A549 treated with AZD2906 at 1 μM for 4 hours (cell line): ENCODE measurements at places on chromosomes 3 and 15. TPM values are rescaled to one million over a fixed set of nuclear protein-coding genes. Genes with fewer than 3 reads are reported as not detected.

Gene SQOR
- 73.5 to 77.0 TPM (median 74.7 TPM) in 5 replicates for total RNA-seq

Gene NOX5
- total RNA-seq, result 0.17 to 0.35 TPM (median 0.23 TPM) in 5 replicates

Gene TTLL13
- 0.03 to 0.57 TPM (median 0.12 TPM) in 5 replicates for total RNA-seq

Gene ECT2
- total RNA-seq, result 55.0 to 80.8 TPM (median 66.3 TPM) in 5 replicates

Gene ALDH1A2
- 0.11 to 0.18 TPM (median 0.15 TPM) in 3 of 5 replicates, not detected in the others for total RNA-seq

Gene LMAN1L
- total RNA-seq, result 0.02 to 0.06 TPM in 2 of 5 replicates, not detected in the others

Gene SNX22
- total RNA-seq, result 0.49 to 1.2 TPM (median 0.95 TPM) in 5 replicates

Gene ACTC1
- 0.08 to 0.46 TPM (median 0.22 TPM) in 5 replicates for total RNA-seq

Gene SLC6A1
- total RNA-seq, result not detected in 5 replicates

Gene TM4SF18
- 27.2 to 41.6 TPM (median 29.5 TPM) in 5 replicates for total RNA-seq

Gene ACTRT3
- total RNA-seq, result 2.6 to 3.3 TPM (median 3.1 TPM) in 5 replicates

Gene EPHA3
- not detected in 5 replicates for total RNA-seq

Gene FBXW12
- total RNA-seq, result not detected in 5 replicates

Gene EFCC1
- total RNA-seq, result 0.02 TPM in 1 of 5 replicates, not detected in the others

Gene MAGEL2
- 0.02 TPM in 1 of 5 replicates, not detected in the others for total RNA-seq

Gene SCAANT1
- total RNA-seq, result not detected in 5 replicates

Gene PHLDB2
- 11.4 to 18.8 TPM (median 17.1 TPM) in 5 replicates for total RNA-seq

Gene THAP10
- total RNA-seq, result 4.1 to 6.1 TPM (median 4.7 TPM) in 5 replicates

Gene GABRR3
- not detected in 5 replicates for total RNA-seq

Gene GPR15
- total RNA-seq, result not detected in 5 replicates

Gene SLC12A8
- 1.3 to 2.3 TPM (median 1.6 TPM) in 5 replicates for total RNA-seq

Gene ANKRD34C
- not detected in 5 replicates for total RNA-seq

Gene GRM2
- total RNA-seq, result 0.03 to 0.05 TPM (median 0.04 TPM) in 4 of 5 replicates, not detected in the other

Gene MESP2
- total RNA-seq, result 0.09 to 0.83 TPM (median 0.40 TPM) in 5 replicates

Gene KNSTRN
- 43.0 to 56.5 TPM (median 47.7 TPM) in 5 replicates for total RNA-seq

Gene ITGB5
- 420 to 491 TPM (median 475 TPM) in 5 replicates for total RNA-seq

Gene MUSTN1
- 0.21 TPM in 1 of 5 replicates, not detected in the others for total RNA-seq

Gene GPR62
- total RNA-seq, result not detected in 5 replicates

Gene CCDC9B
- 19.1 to 21.4 TPM (median 20.8 TPM) in 5 replicates for total RNA-seq

Gene ACY1
- 22.3 to 27.8 TPM (median 25.4 TPM) in 5 replicates for total RNA-seq

Gene CISH
- total RNA-seq, result 0.40 to 0.72 TPM (median 0.53 TPM) in 5 replicates

Gene ZBTB11
- total RNA-seq, result 9.1 to 10.4 TPM (median 9.7 TPM) in 5 replicates

Gene XCR1
- not detected in 5 replicates for total RNA-seq

Gene SERPINI2
- total RNA-seq, result not detected in 5 replicates

Gene CKMT1B
- total RNA-seq, result 2.7 to 4.4 TPM (median 3.4 TPM) in 5 replicates

Gene ABI3BP
- 0.93 to 2.0 TPM (median 1.6 TPM) in 5 replicates for total RNA-seq

Gene LDHAL6B
- total RNA-seq, result not detected in 5 replicates

Gene GRIP2
- 0.53 to 1.4 TPM (median 1.3 TPM) in 5 replicates for total RNA-seq

Gene LYSMD2
- 16.8 to 24.2 TPM (median 22.2 TPM) in 5 replicates for total RNA-seq

Gene RASL12
- total RNA-seq, result 0.08 to 0.18 TPM (median 0.09 TPM) in 5 replicates

Gene CCDC71
- 12.1 to 16.0 TPM (median 14.4 TPM) in 5 replicates for total RNA-seq

Gene OR5K2
- not detected in 5 replicates for total RNA-seq

Gene ITPKA
- total RNA-seq, result 6.5 to 12.4 TPM (median 10.2 TPM) in 5 replicates

Gene TEX55
- total RNA-seq, result 0.08 TPM in 1 of 5 replicates, not detected in the others

Gene LTF
- total RNA-seq, result not detected in 5 replicates

Gene CTXN2
- total RNA-seq, result 0.02 to 0.05 TPM in 2 of 5 replicates, not detected in the others

Gene MUC4
- total RNA-seq, result 0.01 to 0.10 TPM (median 0.05 TPM) in 4 of 5 replicates, not detected in the other

Gene CHRD
- 0.11 to 0.36 TPM (median 0.23 TPM) in 5 replicates for total RNA-seq

Gene PRR23E
- not detected in 5 replicates for total RNA-seq

Gene GOLGA8S
- 0.11 to 0.17 TPM (median 0.14 TPM) in 5 replicates for total RNA-seq

Gene CORO2B
- total RNA-seq, result 3.3 to 4.4 TPM (median 3.7 TPM) in 5 replicates

Gene HIGD2B
- total RNA-seq, result not detected in 5 replicates

Gene RABL3
- total RNA-seq, result 12.0 to 23.0 TPM (median 14.6 TPM) in 5 replicates
